ENCODE measurements at places on chromosomes 13 and 19.

GRCh38 chr13:91762957-91763356 is 364.5 kb downstream of the GPC5 start:
- DNase-seq, result no peak

DNA sequence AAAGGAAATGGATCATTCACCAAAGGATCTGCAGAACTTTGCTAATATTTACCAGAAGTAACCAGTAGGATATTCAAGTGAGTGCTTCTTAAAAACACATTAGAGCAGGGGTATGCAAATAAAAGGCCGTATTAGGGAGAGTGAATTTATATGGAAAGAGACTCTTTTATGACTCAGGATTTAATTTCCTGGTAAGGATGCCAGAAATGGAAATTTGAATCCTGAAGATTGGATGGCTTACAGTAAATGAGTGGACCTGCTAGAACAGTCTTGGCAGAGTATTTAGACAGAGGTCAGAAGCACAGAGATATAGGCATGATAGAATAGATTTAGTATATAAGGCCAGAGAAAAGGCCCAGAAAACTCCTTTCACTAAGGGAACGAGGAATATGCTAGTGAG is 201.6 kb downstream of the SLITRK5 start:
- DNase-seq, result no peak

DNA sequence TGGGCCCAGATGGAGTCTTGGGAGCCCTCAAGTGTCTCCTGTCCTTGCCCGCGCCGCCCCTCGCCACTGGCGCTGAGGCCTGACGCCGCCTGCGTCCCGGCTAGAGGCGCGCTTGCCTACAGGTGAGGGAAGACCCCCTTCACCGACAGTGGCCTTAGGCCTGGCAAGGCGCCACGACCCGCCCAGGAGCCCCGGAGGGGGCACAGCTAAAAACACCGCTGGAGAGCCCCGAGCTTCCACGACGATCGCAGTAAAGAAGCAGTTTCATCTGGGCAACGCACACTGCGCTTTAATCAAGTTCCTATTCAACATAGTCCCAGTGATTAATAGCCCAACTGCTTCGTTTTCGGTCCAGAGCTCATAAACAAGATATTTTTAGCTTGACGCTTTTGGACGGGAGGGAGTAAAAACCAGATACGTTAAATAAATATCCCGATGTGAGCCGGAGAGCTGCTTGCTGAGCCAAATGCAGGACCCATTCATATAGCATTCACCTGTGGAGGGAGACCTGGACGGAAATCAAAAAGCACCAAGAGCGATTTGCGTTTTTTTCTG is 1.5 kb upstream of the CEBPA start:
- no peak for DNase-seq

DNA sequence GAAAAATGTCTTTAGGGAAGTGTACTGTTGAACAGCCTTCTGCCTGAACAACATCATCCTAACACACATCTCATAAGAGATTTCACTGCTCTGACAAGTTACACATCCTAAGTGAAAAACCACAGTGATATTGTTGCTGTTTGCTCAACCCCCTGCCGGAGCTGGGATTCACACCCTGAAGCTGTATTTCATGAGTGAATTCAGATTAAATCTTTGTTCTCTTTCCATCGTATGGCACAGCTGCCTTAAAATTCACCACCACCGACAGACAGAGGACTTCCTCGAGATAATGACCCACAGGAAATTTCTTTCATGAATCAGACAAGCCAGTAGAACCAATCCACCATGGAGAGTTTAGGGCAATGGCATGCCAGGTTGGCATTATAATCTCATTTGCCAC is 280.8 kb downstream of the DCT start:
- no peak for DNase-seq

GRCh38 chr19:36707134-36707533 is 19.7 kb downstream of the ZNF567 start:
- no peak for DNase-seq
